ENCODE measurements at places on chromosomes 6 and 20.

GRCh38 chr20:21047981-21048380, 58.2 kb downstream of the LINC00237 start:
- DNase-seq: no peak

DNA sequence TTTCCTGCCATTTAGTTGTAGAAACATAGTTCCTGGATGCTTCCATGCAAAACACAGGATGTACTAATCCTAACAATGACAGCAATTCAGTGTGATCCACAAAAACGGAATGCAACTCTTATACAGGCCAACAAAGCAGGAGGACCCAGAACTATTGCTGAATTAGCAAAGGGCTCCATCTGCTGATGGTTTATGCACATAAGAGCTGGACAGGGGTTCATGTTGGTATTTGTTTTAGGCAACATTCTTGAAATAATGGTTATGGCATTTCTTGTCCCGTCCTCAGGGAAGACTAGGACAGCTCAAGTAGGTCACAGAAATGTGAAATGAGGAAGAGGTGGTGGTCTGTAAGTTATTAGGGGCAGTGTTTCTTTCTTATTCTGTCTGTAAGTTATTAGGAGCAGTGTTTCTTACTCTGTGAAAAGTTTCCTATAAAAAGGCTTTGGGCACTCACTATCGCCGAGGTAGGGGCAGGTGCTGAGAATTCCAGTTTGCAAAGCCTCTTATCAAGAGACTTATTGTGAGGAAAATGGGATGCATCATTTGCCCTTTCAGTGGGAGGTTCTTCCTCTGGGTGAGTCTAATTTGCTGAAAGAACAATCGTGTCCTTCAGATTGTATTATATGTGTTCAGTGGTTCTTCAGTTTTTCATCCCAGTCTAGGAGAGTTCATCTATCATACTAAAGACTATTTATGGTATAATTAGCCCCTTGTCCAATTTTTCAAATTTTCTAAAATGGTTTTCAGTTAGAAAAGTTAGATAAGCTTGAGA, 171.1 kb downstream of the MCHR2 start:
- DNase-seq: no peak

GRCh38 chr6:44572346-44572745, 184.8 kb downstream of the CDC5L start:
- no peak for DNase-seq

- DNase-seq: no peak
These were observed 26.3 kb downstream of the FAM110A start for GRCh38 chr20:859751-860231.

DNA sequence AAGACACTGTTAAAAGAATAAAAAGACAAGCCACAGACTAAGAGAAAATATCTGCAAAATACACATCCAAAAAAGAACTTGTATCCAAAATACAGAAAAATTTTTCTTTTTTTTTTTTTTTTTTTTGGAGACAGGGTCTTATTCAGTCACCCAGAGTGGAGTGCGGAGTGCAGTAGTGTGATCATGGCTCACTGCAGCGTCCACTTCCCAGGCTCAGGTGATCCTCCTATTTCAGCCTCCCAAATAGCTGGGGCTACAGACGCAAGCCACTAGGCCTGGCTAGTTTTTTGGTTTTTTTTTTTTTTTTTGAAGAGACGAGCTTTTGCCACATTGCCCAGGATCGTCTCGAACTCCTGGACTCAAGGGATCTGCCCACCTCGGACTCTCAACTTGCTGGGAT, 3.1 kb downstream of the ZUP1 start:
- no peak for DNase-seq

GRCh38 chr20:47445291-47445690, 56.4 kb upstream of the NCOA3 start:
- DNase-seq: no peak

DNA sequence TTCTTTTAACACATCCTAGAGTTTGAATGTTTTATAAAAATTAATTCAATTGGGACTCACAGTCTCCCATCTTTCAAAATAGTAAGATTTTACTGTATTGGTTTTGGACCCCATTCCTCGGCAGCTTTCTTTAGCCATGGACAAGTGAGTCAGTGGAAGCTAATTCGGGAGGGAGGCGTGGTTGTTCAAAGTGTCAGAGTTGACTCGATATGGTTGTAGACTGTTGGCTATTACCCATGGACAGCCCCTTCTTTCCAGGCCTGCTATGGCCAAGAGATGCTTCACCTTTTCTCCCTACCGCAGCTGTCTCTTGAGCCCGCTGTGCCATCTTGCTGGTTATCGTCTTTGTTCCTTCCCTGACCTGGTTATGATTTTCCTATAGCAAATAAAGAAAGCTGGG, 243.0 kb downstream of the CD83 start:
- DNase-seq: no peak

DNA sequence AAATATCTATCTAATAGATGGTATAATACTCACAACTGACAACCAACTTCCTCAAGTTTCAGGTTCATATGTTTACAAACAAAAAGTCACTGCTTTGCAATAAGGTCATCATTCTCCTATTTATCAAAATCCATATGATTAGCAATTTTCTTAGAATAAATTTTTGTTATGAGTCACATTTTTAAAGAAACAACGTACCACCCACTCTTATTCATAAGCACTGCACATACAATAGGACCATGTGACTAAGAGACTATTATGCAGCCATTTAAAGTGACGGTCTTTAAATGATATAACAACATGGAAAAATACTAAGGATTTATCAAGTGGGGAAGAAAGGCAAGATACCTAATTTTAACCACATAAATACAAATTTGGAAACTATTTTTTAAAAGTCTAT, 40.0 kb downstream of the REPS1 start:
- DNase-seq: no peak

DNA sequence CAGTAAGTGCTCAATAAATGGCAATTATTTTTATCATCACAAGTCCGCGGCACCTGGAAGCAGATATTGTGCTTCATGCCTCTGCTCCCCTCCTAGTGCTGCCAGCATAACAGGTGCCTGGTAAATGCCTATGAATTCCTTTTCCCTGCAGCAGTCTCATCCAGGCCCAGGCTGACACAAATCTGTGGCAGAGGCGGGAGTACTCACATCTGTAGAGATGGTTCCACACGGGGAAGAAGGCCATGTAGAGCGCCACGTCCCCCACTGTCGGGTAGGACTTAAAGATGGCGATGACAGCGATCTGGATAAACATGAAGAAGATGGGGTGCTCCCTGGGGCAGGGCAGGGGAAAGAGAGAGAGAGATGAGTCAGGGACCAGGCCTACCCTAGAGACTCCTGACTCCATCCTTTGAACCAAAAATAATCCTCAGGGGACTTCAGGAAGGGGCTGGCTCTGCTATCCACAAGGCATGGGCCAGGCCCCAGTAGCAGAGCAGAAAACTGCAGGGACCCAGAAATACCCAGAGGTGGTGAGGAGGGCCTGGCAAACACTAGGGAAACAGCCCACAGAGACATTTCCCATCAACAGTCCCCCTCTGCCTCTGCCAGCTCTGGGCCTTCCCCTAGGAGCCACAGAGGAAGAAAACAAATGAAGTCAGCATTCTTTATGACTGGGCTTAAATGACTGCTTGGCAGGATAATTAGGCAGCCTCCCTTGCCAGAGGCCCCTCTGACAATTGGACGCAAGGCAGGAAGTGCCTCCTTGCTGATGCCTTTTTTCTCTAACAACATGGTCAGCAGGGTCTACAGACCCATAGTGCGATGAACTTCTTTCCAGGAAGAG, 23.0 kb downstream of the MAP1LC3A start:
- no peak for DNase-seq

GRCh38 chr6:699319-699718, 6.4 kb upstream of the EXOC2 start:
- DNase-seq: no peak

- DNase-seq: no peak
These were observed 567 bp downstream of the HS3ST5 start for GRCh38 chr6:114342086-114342825.

DNA sequence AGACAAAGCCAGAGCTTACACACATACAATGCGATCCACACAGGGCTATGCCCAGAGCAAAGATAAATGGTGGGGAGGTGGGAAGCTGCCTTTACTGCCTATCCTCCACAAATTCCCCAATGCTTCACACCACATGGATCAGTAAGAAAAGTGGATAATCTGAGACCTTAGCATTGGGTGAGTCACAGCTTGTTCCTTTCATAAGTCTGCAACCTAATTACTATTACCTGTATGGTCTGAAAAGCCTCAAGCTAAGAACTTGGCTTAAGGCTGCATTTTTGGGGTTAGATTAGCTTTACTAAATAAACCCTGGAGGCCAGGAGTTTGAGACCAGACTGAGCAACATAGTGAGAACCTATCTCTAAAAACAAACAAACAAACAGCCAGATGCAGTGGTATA, 66.0 kb upstream of the BTBD3 start:
- DNase-seq: no peak

DNA sequence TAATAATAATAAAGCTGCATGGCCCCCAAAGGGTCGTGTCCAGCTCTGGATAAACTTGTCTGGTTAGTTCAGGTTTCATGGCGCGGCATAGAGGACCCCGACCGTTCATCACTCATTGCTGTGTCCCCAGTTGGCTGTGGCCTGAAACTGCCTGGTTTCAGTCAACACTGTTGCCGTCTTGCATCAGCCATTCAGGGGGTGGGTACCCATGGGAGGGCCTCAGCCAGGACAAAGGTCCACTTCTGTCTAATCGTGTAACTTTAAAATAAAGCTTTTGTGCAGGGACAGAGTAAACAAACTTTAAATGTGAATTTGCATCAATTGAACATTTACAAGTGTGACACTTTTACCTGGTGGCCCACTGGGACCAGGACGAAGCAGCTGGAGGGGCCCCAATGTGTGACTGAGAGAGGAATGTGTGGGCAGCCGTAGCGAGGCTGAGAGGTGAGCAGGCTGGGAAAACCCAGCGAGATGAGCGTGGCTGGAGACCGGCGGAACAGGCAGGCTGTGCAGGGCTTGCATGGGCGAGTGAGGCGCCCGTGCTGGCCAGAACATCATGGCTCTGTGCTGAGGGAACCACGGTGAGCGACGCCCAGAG, 22.3 kb upstream of the UNC93A start:
- no peak for DNase-seq

- no peak for DNase-seq
These were observed 71.5 kb downstream of the FILIP1 start for GRCh38 chr6:75422024-75422639.

Data from brain pericyte (primary cell).